ENCODE measurements at places on chromosomes 4 and X.

DNA sequence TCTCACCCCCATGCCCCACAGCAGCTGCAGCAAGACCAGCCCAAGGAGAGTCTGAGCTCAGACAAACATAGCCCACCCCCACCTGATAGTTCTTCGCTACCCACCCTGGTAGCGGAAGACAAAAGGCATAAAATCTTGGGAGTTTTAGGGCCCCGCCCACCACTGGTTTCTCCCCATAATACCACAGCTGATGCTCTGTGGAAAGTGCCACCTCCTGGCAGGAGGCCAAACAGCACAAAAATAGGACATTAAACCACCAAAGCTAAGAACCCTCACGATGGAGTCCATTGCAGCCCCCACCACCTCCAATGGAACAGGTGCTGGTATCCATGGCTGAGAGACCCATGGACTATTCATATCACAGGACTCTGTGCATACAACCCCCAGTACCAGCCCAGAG lies 226.7 kb downstream of the SNCA start:
- H3K36me3 ChIP-seq = no peaks in the 10 kb centered on the region
- H3K27me3 ChIP-seq = no peaks in the 10 kb centered on the region
- no peaks in the 10 kb centered on the region for H3K4me1 ChIP-seq
- H3K27ac ChIP-seq = no peak overlapping the region
- DNase-seq = no peak

DNA sequence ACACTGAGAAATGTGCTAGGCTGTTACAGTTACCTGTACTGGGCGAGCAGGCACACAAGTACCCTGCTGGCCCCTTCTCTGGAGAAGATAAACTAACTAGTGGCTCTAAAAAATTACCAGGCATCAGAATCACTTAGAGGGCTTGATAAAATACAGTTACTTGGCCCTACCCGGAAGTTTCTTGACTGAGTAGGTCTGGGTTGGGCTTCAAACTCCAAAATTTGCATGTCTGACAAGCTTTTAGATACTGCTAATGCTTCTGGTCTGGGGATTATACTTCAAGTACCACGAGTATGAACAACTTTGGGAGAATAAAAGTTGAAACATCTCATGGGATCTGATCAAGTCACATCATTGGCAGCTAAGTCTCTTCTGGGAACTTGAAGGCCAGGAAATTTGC lies 30.8 kb downstream of the CEP135 start:
- no peaks in the 10 kb centered on the region for H3K4me1 ChIP-seq
- no peaks in the 10 kb centered on the region for H3K27me3 ChIP-seq
- no peak overlapping the region for H3K27ac ChIP-seq

DNA sequence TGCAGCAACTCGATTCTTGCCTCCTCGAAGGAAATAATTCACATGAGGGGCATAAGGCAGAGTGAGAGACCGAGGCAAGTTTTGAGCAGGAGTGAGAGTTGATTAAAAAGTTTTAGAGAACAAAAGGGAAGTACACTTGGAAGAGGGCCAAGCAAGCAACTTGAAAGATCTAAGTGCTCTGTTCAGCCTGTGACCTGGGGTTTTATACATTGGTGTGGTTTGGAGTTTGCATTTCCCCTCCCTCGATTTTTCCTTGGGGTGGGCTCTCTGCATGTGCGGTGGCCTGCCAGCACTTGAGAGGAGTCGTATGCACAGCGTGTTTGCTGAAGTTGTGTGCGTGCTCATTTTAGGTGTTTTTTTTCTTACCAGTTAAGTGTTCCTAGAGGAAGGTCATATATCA lies 356.4 kb downstream of the KLHL4 start:
- H3K4me3 ChIP-seq = no peak overlapping the region
- no peak for DNase-seq
- no peaks in the 10 kb centered on the region for H3K4me1 ChIP-seq
- H3K27ac ChIP-seq = no peak overlapping the region
- no peaks in the 10 kb centered on the region for H3K27me3 ChIP-seq
- no peaks in the 10 kb centered on the region for H3K36me3 ChIP-seq

- no peak overlapping the region for H3K27ac ChIP-seq
- no peak overlapping the region for H3K4me3 ChIP-seq
- H3K4me1 ChIP-seq = no peaks in the 10 kb centered on the region
These were observed 30.0 kb upstream of the GALNT7 start for GRCh38 chr4:173138624-173139023.

DNA sequence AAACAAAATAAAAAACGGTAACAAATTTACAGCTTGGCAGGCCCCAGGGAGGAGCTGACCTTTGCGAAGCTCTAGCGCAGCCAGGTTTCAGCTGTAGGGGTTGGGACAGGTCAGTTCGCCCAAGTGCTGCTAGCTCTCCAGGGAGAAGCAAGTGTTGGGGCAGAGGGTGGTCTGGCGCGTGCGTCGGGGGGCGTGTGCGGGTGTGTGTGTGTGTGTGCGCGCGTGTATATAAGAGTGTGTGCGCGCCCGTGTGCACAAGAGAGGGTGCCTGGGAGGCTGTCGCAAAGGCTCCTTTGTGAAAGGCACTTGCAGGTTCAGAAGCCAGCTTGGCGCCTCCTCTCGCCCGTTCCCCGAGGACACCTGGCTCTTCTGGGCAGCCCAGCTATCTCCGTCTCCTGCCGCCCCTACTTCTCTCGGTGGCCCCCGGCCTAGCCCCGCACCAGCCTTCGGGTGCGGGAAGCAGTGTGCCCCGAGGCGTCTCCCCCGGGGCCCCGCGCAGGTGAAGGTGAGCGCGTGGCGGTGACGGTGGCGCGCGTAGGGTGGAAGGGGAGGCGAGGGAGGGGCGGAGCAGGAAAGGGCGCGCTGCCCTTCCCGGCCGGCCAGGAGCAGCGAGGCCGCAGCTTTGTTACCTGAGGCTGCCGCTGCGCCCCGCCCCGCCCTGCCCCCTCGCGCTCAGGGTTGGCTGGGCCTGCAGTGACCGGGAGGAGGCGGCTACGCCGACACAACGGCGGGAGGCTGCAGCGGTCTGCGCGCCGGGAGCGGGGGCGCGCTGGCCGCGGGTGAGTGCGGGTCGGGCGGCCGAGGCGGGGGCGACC lies at the start of gene FHDC1:
Gene FHDC1 (plus strand): TSS at position 693 of the 815 bp plus-strand sequence. CDS start 6,735 bp downstream, outside the sequence.
- H3K27me3 ChIP-seq = no peaks in the 10 kb centered on the region
- H3K27ac ChIP-seq = peak within 1 kb of the TSS; percentile 85
- H3K36me3 ChIP-seq = no peaks in the 10 kb centered on the region
- peaks cover 6% of the 10 kb centered on the region for H3K4me1 ChIP-seq
- peak within 1 kb of the TSS; percentile 86 for H3K4me3 ChIP-seq

- no peaks in the 10 kb centered on the region for H3K36me3 ChIP-seq
- no peak for DNase-seq
- no peaks in the 10 kb centered on the region for H3K4me1 ChIP-seq
- H3K4me3 ChIP-seq = no peak overlapping the region
- no peaks in the 10 kb centered on the region for H3K27me3 ChIP-seq
- no peak overlapping the region for H3K27ac ChIP-seq
These were observed 20.3 kb downstream of the CLRN2 start for GRCh38 chr4:17535242-17535641.

DNA sequence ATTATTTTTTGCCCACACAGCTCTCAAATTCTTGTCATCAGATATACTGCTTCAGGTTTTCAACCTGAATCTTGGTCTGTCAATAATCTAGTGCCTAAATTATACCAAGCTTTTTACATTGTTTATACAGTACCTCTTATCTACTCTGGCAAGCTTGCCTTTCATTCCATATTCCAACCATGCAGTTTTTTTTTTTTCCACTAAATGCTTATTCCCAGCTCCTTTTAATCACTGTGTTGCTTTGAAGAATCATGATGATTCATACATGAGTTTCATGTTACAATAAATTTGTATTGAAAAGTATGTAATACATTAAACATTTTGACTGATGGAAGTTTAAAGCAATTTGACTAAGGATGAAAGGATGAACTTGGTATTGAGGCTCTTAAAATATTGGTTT lies 949.0 kb downstream of the CCSER1 start:
- H3K27ac ChIP-seq = no peak overlapping the region
- no peaks in the 10 kb centered on the region for H3K4me1 ChIP-seq
- no peaks in the 10 kb centered on the region for H3K27me3 ChIP-seq
- no peaks in the 10 kb centered on the region for H3K36me3 ChIP-seq
- no peak for DNase-seq

DNA sequence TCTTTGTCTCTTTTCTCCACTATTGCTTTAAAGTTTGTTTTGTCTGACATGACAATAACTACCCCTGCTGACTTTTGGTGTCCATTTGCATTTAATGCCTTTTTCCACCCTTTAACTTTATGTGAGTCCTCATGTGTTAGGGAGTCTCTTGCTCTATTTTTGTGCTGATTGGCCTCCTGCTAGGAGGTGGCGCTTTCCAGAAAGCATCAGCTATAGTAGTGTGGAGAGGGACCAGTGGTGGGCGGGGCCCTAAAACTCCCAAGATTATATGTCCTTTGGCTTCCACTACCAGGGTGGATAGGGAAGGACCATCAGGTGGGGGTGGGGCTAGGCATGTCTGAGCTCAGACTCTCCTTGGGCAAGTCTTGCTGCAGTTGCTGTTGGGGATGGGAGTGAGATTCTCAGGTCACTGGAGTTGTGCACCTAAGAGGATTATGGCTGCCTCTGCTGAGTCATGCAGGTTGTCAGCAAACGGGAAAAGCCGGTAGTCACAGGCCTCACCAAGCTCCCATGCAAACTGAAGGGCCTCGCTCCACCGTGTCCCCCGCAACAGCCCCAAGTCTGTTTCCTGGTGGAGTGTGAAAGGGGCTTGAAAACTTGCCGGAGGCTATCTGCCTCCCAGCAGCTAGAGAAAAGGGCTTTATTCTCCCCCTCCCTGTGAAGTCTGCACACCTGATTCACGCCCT lies 156.3 kb downstream of the CPEB2 start:
- H3K4me3 ChIP-seq = no peak overlapping the region
- no peaks in the 10 kb centered on the region for H3K27me3 ChIP-seq
- H3K27ac ChIP-seq = peak overlapping the region; percentile 80
- no peak for DNase-seq
- H3K36me3 ChIP-seq = no peaks in the 10 kb centered on the region

- H3K27me3 ChIP-seq = no peaks in the 10 kb centered on the region
- H3K4me1 ChIP-seq = no peaks in the 10 kb centered on the region
- no peaks in the 10 kb centered on the region for H3K36me3 ChIP-seq
- no peak overlapping the region for H3K4me3 ChIP-seq
These were observed 171.4 kb downstream of the SH3KBP1 start for GRCh38 chrX:19715711-19716638.

DNA sequence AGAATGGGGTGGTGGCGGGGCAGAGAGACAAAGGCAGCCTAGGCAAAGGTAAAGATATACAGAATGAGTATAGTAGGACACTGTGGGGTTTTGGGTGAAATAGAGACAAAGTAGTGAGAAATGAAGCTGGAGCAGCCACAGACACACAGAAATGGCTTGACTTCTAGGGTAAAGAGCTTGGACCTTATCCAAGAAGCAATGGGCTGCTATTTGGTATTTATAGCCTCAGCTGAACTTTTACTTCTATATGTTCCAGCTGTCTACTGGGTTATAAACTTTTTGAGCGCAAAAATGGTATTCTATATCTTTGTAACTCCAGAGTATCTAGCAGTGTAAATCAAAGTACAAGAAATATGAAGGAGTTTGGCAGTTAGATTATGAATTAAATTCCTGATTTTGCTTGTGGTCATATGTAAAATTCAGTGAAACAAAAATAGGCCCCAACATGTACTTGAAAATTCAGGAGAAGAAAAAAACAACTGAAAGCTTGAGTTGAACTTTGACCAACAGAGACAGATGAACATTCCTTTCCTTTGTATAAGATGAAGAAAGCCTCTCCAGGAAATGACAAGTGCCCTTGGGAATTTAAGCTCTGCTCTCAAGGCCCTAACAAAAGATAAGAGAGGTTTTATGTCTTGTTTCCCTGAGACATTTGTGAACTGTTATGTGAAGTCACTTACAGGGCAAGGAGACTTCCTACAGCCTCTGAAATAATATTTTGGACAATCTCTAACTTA lies 354.1 kb downstream of the CHIC1 start:
- no peak for DNase-seq
- no peaks in the 10 kb centered on the region for H3K27me3 ChIP-seq
- no peaks in the 10 kb centered on the region for H3K36me3 ChIP-seq
- no peaks in the 10 kb centered on the region for H3K4me1 ChIP-seq
- no peak overlapping the region for H3K4me3 ChIP-seq

- H3K4me1 ChIP-seq = peaks cover 38% of the 10 kb centered on the region
- peak overlapping the region; percentile 93 for H3K27ac ChIP-seq
- H3K4me3 ChIP-seq = no peak overlapping the region
- no peak for DNase-seq
These were observed 30.8 kb upstream of the AFAP1 start for GRCh38 chr4:7970361-7970946.

- no peak overlapping the region for H3K4me3 ChIP-seq
- H3K36me3 ChIP-seq = no peaks in the 10 kb centered on the region
- DNase-seq = no peak
- H3K4me1 ChIP-seq = no peaks in the 10 kb centered on the region
- H3K27ac ChIP-seq = no peak overlapping the region
These were observed 245.1 kb downstream of the INPP4B start for GRCh38 chr4:142600952-142601351.

Data from esophagus squamous epithelium (tissue), 5 donors.